Thoracic aorta (tissue), 2 donors: ENCODE measurements at places on chromosomes 7 and 10.

DNA sequence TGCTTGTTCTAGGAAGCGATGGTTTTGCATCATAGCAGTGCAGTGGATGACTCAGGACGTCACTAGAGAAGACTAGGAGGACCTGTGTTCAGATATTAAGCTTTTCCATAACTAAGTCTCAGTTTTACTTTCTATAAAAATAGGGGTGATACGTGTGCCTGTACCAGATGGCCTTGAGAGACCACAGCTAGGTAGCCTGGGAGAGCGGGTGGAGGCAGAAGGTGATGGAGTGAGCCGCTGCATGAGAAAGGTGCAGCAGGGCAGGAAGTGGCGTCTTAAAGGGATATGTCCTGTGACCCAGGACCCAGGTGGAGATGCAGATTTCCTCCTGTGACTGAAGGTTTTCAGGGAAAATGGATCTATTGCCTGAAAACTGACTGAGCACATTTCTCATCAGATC, 304.9 kb downstream of the CDC14C start:
- no peaks in the 10 kb centered on the region for H3K4me1 ChIP-seq
- H3K4me3 ChIP-seq, result no peak overlapping the region
- no peak for DNase-seq
- H3K27me3 ChIP-seq, result no peaks in the 10 kb centered on the region
- H3K27ac ChIP-seq, result no peak overlapping the region
- H3K36me3 ChIP-seq, result no peaks in the 10 kb centered on the region

DNA sequence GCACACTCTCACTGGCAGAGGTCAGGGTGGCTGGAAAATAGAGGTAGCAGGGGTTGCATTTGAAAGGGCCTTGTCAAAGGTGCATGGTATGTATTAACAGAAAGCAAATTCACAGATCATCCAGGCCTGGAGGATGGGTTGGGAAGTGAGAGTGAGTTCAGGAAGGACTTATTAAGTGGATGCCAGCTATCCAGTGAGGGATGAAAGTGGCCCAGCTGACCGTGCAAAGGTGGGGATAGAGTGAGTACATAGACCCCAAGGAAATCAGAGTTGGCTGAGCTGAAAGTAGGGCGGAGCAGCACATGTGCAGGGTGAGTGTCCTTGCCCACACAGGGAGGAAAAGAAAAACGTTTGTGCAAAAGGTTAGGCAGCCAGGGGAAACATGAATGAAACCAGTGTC, 58.1 kb downstream of the HECW1 start:
- no peaks in the 10 kb centered on the region for H3K36me3 ChIP-seq
- H3K27ac ChIP-seq, result no peak overlapping the region
- H3K4me1 ChIP-seq, result no peaks in the 10 kb centered on the region
- H3K27me3 ChIP-seq, result no peaks in the 10 kb centered on the region
- H3K4me3 ChIP-seq, result no peak overlapping the region
- no peak for DNase-seq

DNA sequence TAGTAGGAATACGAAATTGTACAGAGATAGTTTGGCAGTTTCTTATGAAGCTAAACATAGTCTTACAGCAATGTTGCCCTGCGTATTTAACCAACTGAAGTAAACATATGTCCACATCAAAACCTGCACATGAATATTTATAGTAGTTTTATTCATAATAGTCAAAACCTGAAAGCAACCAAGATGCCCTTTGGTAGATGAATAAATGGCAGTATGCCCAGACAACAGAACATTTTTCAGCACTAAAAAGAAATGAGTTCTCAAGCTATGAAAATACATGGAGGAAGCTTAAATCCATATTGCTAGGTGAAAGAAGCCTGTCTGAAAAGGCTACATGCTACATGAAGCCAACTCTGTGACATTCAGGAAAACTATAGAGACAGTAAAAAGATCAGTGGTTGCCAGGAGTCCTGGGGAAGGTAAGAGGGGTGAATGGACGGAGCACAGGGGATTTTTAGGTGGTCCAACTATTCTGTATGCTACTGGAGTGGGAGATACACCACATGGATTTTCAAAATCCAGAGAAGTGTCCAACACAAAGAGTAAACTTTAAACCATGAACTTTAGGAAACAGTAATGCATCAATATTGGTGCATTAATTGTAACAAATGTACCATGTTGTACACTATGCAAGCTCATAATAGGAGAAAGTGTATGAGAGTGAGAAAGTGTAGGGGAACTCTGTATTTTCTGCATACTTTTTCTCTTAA, 17.6 kb downstream of the GPRIN2 start:
- no peaks in the 10 kb centered on the region for H3K36me3 ChIP-seq
- no peak overlapping the region for H3K4me3 ChIP-seq
- no peaks in the 10 kb centered on the region for H3K27me3 ChIP-seq
- peaks cover 12% of the 10 kb centered on the region for H3K4me1 ChIP-seq
- no peak overlapping the region for H3K27ac ChIP-seq

GRCh38 chr10:94439275-94439861, 37.0 kb downstream of the TBC1D12 start:
- no peak for DNase-seq
- H3K27me3 ChIP-seq, result no peaks in the 10 kb centered on the region
- no peaks in the 10 kb centered on the region for H3K36me3 ChIP-seq
- H3K4me3 ChIP-seq, result no peak overlapping the region
- H3K4me1 ChIP-seq, result peaks cover 5% of the 10 kb centered on the region

DNA sequence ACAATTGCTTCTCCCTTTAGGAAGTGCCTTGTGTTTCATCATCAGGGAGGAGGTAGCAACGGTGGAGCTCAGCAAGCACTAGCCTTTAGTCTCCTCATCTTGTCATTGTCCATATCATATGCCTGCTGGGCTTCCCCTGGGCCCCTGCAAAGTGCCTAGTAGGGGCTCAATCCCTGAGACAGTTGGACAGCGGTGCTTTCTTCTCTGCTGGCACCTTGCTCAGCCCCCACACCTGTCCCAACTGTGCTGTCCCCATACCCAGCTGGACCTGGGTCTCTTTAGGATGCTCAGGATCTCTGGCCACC, 5.5 kb downstream of the SMARCD3 start:
- H3K4me1 ChIP-seq, result peaks cover 40% of the 10 kb centered on the region
- no peak for DNase-seq
- H3K36me3 ChIP-seq, result peaks cover 29% of the 10 kb centered on the region
- no peak overlapping the region for H3K27ac ChIP-seq
- no peaks in the 10 kb centered on the region for H3K27me3 ChIP-seq
- H3K4me3 ChIP-seq, result no peak overlapping the region

DNA sequence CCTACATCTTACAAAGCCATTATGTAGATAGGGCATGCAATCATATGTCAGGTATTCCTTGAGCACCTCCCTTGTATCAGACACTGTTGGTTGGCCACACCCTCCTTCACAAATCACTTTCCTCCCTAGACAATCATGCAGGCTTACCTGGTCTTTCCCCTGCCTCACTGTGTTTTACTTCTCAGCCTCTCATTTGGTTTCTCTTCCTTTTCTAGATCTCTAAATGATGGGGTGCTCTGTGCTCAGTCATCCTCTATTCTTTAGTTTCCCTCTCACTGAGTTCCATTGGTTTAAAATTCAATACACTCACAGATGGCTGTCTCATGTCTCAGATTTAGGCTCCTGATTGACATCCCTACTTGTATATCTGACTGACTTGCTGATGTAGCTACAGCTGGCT, 31.4 kb downstream of the ANK3 start:
- H3K4me1 ChIP-seq, result no peaks in the 10 kb centered on the region
- H3K4me3 ChIP-seq, result no peak overlapping the region
- H3K27ac ChIP-seq, result no peak overlapping the region

DNA sequence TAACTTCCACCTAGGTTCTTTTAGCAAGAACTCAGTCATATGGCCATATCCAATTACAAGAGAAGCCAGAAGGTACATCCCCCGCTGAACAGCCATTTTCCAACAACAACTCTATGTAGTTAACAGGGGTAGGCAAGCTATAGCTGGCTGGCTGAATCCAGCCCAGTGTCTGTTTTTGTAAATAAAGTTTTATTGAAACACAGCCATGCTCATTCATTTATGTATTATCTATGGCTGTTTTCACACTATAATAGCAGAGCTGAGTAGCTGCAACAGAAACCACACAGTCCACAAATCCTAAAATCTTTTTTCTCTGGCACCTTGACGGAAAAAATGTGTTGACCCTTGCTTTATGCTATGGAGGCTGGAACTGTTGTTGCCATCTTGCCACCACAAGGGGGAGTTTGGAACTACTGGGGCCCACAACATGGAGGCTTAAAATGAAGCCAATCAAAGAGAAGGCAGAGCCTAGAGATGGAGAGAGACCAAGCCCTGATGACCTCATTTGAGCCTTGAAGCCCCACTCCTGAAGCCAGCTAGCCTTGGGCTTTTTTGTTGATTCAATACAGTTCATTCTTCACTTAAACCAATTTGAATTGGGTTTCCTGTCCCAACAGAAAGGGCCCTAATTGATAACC, 33.3 kb upstream of the XPNPEP1 start:
- H3K27me3 ChIP-seq, result no peaks in the 10 kb centered on the region
- no peaks in the 10 kb centered on the region for H3K36me3 ChIP-seq
- peaks cover 31% of the 10 kb centered on the region for H3K4me1 ChIP-seq
- no peak for DNase-seq

GRCh38 chr7:21261627-21262594, 166.0 kb upstream of the SP4 start:
- H3K27ac ChIP-seq, result no peak overlapping the region
- no peak overlapping the region for H3K4me3 ChIP-seq
- no peak for DNase-seq
- no peaks in the 10 kb centered on the region for H3K36me3 ChIP-seq
- no peaks in the 10 kb centered on the region for H3K27me3 ChIP-seq

- no peak overlapping the region for H3K27ac ChIP-seq
- H3K4me3 ChIP-seq, result no peak overlapping the region
- no peak for DNase-seq
- H3K4me1 ChIP-seq, result no peaks in the 10 kb centered on the region
- peaks cover 61% of the 10 kb centered on the region for H3K36me3 ChIP-seq
These were observed 12.0 kb downstream of the ZSCAN25 start for GRCh38 chr7:99628471-99629465.
